ENCODE measurements at places on chromosomes 3 and 15.

DNA sequence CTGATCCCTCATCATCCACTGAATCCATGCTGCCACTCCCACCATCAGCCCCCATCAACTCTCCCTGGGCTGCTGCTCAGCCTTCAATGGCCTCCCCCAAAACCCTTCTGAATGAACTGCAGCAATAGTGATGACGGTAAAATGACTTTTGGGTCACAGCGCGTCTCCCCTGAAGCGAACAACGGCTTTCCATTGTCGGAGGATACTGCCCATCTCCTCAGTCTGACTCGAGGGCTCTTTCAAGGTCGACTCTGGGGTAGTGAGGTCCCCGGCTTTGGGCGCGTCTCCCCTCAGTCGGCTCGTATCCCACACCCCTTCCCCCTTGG lies 57.2 kb upstream of the ZBTB38 start:
- no peak for DNase-seq

DNA sequence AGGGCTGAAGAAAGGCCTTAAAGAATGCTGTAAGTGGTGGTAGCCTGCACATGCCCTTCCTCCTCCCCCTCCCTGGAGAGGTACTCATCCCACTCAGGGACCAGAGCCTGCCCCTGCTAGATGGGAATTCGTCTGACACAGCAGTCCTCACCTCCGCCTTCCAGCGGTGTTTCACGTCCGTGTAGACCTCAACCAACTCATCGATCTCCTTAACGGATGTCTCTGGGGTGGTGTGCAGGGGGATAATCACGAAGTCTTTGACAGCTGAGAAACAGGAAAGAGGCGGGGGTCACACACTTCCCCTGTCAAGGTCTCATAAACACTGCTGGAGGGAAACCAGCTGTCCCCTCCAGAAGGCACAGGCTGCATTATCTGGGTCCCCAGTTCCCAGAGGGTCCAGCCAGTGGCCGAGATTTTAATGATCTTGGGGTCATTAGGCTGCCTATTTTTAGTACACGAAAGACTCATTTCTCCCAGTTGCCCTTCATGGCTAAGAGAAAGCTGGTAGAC lies 9.9 kb downstream of the DNASE1L3 start:
- DNase-seq = no peak

GRCh38 chr15:41080144-41080543 lies 35.9 kb downstream of the INO80 start:
- no peak for DNase-seq

GRCh38 chr3:127984241-127984975 lies 67.8 kb upstream of the SEC61A1 start:
- DNase-seq = no peak

DNA sequence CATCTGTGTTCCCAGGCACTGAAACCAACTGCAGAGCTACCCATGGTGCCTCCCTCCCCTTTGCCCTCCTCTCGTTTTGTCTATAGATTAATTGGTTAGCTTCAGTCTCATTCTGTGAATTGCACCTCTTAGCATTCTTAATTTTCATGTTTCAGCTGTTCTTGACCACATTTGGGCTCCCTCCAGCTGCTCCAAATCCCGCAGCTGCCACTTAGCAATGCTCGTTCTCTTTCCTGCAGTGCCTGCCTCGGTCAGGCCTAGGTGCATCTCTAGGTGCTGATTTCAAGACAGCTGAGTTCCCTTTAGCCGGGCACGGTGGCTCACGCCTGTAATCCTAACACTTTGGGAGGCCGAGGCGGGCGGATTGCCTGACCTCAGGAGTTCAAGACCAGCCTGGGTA lies 47.0 kb upstream of the SMAD3 start:
- no peak for DNase-seq

DNA sequence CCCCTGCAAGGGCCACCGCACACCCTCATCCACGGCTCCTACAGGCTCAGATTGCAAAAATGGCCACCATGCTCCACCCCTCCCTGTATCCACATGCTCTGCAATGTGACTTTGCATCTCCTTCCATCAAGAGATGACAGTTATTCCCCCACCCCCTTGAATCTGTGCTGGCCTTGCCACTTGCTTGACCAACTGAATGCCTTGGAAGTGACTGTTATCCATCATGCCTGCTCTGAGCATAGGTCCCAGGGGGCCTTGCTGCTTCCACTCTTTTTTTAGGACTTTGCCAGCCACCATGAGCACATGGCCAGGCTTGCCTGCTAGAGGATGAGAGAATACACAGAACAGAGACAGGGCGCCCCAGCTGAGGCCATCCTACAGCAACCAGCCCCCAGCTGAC lies 13.6 kb downstream of the HAPLN3 start:
- DNase-seq = no peak

DNA sequence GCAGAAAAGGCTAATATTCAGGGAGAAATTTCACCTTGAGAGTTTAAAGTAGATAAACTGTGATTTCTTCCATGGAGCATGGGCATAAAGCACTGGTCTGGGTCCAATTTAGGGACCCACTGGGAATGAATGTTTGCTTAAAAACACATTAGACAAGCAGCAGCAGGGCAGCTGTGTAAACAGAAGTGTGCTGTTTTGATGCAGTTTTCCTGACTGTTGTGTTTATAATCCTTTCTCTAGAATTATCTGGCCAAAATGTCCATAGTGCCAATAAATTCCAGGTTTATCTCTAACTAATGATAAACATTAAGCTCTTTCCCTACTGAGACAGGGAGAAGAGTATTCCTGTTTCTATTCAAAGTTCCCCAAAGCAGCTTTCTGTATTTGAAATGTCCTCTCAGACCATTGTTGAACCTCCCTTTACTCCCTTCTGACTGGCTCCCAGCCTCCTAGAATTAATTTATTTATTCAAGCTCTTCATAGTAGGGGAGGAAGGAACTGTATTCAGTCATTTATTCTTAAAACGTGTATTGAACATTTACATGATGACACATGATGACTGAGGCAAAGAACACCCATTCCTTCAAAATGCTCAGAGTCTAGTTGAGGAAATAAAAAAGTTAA lies 7.0 kb upstream of the TM4SF18 start:
- DNase-seq = no peak

DNA sequence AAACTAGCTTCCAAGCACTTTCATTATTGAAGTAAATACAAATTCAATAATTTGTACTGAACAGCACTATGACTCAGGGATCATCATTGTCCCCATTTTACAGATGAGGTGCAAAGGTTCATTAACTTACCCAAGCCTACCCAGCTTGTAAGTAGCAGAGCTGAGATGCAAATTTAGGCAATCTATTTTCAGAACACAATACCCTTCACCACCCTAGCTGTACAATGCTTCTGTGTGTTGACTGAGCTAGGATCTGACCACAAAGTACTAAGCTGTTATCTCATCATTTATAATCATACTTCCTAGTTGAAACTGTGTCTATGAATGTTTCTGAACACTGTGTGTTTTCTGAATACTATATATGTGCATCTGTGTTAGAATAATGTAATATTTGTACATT lies 3.2 kb upstream of the ILDR1 start:
- DNase-seq = no peak

GRCh38 chr3:31219131-31219843 lies 313.4 kb upstream of the STT3B start:
- DNase-seq = no peak

DNA sequence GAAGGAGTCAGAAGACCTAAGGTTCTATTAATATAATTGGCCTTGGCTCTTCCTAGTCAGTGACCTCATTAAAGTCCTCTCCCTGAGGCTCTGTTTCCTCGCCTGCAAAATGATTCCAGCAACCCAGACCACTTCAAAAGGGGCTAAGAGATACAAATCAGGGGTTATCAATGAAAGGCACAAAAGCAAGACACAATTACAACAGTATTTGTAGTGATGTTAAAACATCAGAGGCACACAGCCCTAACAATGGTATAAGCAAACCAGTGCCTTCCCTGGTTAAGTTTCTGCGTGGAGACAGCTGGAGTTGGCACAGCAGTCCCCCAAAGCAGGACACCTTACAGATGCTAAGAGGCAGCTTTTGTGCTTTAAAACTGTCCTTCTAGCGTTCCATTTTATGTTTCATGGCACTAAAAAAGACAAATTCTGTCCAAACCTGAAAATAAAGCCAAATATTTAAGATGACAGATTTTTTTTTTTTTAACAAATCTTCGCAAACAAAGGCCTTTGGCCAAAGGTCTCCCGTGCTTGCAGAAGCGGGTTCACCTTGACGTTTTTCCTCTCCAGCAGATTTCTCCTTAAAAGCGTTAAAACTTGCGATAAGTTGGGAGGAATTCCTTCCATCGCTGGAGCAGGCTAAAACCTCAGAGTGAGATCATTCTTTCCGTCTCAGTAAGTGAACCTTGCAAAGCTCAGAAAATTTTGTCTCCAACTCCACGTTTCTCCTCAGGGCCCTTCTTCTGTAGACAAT lies 999 bp downstream of the ZNF280D start:
- DNase-seq = peak; percentile 20

- no peak for DNase-seq
Measured at GRCh38 chr15:65633752-65634151, 12.0 kb downstream of the SLC24A1 start.

DNA sequence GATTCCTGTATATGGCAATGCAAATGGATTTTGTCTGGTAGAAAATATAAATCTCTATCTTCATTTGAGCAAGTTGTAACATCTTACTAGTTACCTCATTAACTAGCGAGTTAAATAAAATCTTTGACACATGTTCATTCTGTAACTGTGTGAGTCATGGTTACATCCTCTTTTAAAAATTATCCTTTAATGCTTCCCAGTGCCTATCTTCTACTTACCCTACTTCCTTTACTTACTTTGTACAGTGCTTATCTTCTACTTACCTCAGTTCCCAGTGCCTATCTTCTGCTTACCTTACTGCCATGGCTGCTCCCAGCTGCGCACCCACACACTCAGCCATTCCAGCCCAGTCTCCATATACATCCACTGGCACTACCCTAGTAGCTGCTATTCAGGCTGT lies 71.9 kb upstream of the GOLGA8B start:
- no peak for DNase-seq

DNA sequence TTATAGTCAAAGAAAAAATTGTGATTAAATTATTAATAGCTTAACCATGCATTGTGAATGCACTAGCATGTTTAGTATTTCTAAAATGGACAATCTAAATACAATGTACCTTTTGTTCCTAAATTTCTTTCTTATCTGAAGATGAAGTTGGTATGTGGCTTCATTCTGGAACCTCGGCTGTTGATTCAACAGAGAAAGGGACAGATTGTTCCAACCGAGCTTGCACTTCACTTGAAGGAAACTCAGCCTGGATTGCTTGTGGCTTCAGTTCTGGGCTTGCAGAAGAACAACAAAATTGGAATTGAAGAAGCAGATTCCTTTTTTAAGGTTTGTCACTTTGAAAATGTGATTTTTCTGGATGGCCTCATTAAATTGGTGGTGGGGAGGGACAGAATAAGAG lies 32.6 kb downstream of the HPS3 start:
- DNase-seq = no peak

DNA sequence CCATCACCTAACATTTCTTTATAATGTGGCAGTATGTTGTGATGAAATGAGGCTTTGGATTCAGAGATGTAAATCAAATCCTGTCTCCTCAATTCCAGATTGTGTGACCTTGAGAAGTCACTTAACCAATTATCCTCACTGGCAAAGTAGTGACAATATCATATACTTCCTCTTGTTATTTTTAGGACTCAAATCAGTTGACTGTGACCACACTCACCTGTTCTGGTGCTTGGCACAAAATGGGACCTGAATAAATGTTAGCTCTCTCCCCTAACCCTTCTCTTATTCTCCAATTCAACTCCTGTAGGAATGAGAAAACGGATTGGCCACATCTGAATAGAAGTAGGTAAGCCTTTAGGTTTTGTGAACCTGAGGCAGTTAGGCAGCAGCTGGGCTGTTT lies 42.1 kb downstream of the IQCH start:
- no peak for DNase-seq

DNA sequence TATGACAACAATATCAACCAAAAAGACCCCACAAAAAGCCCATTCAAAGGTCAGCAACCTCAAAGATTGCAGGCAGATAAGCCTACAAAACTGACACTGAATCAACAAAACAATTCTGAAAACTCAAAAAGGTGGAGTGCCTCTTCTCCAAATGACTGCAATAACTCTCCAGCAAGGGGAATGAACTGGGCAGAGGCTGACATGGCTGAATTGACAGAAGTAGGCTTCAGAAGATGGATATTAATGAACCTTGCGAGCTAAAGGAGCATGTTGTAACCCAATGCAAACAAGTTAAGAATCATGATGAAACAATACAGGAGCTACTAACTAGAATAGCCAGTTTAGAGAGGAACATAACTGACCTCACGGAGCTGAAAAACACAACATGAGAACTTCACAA lies 20.4 kb upstream of the SLC25A38 start:
- DNase-seq = no peak

GRCh38 chr3:64945171-64945729 lies 257.4 kb upstream of the ADAMTS9 start:
- DNase-seq = peak; percentile 83

GRCh38 chr3:14516738-14517345 lies 23.3 kb downstream of the GRIP2 start:
- DNase-seq = no peak

GRCh38 chr3:146200461-146201220 lies 39.7 kb upstream of the PLOD2 start:
- DNase-seq = no peak

- DNase-seq = no peak
Measured at GRCh38 chr15:64970698-64971097, 19.0 kb downstream of the SPG21 start.

DNA sequence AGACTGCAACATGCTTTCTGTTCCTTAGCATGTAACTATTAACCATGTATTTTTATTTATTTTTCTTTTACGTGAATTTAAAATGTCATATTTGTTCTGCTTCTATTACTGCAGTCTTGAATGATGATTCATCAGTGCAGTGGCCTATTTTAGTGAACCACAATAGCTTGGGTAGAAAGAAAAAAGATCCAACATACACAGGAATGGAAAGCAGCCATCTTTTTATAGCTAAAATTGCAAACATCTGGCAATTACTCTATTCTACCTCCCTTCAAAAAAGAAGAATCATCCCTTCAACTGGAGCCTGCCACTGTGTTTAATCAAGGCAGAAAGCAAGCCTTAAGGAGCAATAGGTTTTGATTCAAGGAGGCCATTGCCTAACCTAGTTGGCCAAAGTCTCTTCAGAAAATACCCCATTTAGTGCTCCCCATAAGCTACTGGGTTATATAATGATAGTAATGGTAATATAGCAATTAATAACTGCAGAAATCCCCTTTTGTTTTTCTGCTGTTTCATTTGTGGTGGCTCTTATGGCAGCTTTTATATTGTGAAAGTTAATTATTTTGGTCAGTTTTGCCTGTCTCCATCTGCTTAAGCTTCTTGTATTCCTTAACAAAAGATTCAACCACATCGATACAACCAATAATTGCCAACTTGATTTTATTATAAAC lies 267.3 kb downstream of the LPP start:
- DNase-seq = no peak
